ENCODE measurements at places on chromosomes 13 and 19.

DNA sequence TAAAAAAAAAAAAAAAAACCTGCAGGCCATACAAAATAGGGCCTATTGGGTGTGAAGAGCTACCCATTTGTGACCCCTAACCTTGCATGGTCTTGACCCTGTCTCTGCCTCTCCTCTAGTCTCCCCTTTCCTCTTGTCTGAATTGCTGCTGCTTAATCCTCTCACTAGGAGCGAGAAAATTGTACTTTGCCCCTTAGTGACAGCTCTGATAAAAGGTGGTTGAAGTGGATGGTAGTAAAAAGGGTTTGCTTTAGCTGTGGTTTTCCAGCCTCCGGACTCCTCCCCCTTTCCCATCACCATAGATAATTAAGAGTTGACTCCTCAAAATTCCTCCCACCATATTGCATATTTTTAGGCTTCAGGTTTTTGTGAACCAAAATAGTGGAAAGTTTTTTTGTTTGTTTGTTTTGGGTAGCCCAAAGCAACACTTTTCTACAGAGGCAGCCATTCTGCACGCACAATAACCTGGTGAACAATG lies 23.5 kb downstream of the ACTN4 start:
- no peak for DNase-seq

- DNase-seq: no peak
These were observed 1.8 kb upstream of the USE1 start for GRCh38 chr19:17213334-17213733.

- no peak for DNase-seq
These were observed 44.4 kb upstream of the ZNF91 start for GRCh38 chr19:23439623-23440022.

DNA sequence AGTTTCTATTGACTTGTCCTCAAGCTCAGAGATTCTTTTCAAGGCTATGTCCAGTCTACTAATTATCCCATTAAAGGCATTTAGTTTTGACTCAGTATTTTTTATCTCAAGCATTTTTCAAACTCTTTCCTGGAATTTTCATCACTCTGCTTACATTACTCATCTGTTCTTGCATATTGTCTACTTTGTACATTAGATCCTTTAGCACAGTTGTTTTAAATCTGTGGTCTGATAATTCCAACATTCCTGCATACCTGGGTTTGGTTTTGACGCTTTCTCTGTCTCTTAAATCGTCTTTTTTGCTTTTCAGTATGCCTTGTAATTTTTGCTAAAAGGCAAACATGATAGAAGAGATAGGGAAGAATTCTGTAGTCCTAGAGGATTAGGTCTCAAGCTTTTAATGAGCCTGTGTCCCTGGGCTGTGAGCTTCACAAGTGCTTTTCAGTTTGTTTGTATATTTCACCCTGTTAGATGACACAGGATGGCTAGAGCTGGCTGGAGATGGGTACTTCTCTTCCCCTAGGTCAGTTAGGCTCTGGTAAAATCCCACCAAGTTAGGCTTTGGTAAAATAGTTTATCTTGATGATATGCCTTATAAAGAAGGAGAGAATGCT lies 46.1 kb upstream of the GPC6 start:
- DNase-seq: no peak

GRCh38 chr19:32717496-32717895 lies 2.1 kb upstream of the TDRD12 start:
- no peak for DNase-seq

DNA sequence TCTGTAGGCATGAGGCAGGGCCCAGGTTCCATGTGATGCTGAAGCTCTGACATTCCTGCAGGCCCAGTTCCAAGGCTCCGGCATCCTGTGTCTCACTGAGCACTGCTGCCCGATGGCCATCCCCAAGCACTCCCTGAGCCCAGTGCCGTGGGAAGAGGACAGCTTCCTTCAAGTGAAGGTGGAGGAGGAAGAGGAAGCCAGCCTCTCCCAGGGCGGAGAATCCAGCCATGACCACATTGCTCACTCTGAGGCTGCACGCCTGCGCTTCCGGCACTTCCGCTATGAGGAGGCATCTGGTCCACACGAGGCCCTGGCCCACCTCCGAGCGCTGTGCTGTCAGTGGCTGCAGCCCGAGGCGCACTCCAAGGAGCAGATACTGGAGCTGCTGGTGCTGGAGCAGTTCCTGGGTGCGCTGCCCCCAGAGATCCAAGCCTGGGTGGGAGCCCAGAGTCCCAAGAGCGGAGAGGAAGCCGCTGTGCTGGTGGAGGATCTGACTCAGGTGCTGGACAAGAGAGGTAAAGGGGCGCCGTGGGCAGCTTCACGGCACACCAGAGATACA lies 8.0 kb downstream of the ZSCAN22 start:
- no peak for DNase-seq

DNA sequence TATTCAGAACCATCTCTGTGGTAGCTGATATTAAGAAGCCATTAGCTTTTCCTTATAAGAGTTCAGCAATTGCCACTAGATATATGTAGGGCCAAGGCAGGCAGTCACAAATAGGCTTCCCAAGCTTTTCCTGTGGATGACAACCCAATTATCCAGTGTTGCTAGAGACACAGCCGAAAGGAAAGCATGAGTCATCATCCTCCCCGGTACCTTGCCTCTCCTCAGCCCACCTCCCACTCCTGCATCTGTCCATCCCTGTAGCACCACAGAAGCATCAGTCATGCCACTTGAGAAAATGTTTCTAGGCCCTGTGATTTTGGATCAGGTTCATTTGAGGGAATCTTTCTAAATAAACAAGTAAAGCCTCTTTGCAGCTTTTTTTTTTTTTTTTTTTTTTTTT lies 204.3 kb downstream of the DNAJC15 start:
- no peak for DNase-seq

GRCh38 chr13:74194846-74195245 lies 60.6 kb upstream of the KLF12 start:
- no peak for DNase-seq

GRCh38 chr13:65057986-65058385 lies 2172.2 kb downstream of the PCDH9 start:
- no peak for DNase-seq

- DNase-seq: no peak
These were observed 170.7 kb downstream of the DCT start for GRCh38 chr13:94308832-94309231.

Data from HEK293T (cell line).